Fibroblast of gingiva (primary cell): ENCODE measurements at places on chromosomes 16 and 17.

DNA sequence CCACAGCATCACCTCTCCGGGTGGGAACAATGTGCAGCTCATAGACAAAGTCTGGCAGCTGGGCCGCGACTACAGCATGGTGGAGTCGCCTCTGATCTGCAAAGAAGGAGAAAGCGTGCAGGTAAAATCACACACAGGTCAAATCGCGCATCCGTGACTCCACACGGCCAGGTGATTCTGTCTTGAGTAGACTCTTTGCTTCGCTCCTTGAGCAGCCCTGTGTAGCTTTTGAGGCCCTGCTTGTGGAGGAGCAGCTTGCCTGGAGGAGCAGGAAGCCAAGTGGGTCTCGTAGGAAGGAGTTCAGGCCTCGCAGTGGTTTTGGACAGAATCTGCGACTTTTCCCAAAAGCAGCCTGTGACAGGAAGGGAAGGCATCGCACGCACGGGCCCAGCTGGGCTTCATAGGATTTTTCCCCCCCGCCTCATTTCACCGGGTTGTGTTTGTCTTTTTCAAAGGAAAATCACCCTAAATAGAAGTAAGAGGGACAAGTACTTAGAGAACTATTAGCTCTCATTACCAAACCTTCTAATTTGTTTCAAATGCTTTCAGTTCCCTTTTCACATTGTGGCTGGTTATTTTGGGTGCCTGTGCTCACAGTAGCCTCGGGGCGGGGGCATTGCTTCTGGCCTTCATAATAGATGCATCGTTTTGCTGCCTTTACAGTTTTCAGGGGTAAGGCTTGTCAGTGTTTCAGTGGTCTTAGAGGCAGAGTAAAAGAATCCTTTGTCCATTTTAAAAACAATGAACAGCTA is 71.5 kb downstream of the SEC14L1 start:
- DNase-seq, result no peak

DNA sequence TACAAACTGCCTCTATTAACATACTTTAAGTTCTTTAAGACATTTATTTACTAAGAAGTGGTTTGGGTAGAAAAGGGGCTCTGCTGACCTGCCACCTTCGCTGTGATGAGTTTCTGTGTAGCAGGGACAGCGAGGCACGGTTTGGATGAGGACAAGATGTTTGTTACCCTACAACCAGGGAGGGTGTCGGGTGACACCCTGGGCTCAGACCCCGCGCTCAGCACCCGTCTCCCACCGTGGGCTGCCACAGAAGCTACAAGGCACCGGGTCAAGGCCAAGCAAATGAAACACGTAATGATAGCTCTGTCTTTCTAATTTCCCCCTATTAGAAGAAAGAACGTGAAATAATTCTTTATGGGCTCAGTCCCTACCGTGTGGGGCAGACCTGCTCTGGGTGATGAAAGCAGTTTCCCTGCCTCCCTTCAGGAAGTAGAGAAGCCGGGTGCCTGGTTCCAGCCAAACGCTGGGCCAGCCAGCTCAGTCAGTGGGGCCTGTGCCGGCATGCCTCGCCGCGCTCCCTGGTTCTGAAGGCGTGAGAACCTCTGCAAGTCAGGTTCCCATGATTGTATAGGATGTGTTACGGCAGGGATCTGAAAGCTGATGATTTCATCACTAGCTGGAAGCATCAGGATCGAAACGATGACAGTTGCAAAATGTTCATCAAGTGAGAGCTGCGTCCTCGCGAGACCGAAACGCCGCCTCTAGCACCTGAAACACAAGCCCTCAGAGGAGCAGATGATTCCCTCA is 3.9 kb downstream of the ZNF750 start:
- DNase-seq, result no peak

- peak; percentile 34 for DNase-seq
Observed at GRCh38 chr16:19765860-19766553, 47.9 kb downstream of the IQCK start.

DNA sequence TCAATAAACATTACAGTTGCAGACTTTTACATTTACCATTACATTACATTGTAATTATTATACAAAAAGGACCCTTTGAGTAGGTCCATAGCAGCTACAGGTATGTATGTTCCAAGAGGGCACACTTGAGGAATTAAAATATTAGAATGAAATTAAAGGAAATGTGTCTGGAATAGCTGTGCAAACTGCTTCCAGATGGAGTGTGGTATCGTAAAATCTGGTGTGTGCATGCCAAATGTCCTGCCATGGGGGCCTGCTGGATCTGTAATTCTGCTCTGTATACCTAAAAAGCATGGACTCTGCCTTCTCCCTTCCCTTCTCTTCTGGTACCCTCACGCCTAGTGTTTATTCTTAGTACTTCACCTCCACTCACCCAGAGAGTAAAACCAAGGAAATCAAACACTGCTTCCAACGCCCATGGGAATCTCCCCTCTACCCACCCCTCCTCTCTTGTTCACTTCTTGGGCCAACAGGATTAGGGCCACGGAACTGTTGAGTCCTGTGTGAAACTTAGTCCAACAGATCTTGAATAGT is 38.7 kb downstream of the STH start:
- no peak for DNase-seq

DNA sequence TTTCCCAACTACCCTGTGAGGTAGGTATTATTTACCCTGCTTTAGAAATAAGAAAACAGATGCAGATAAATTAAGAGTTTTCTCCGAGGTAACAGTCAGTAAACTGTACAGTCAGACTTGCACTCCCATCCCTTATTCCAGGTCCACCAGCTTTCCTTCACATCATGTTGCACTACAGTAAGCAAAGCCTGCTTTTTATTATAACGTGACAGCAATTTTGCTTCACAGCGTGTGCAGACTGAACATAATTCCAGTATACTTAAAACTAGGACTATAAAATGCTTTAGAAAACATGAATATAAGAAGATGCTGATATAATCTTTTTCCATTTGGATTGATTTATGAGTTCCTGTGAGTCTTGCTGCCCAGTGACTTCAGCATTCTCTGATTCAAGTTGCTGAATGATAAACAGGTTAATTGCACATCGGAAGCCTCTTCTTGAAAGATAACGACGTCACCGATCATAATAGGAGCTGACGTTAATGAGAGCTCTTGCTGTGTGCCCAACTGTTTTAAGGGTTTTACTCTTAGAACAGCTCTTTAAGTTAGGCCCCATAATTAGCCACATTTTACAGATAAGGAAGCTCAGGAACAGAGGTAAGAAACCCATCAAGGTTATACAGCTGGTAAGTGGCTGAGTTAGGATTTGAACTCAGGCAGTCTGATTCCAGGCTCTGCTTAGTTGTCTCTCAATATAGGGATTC is 1.4 kb downstream of the LIG3 start:
- DNase-seq, result no peak

- DNase-seq, result no peak
Observed at GRCh38 chr16:27114006-27114405, 47.3 kb downstream of the C16orf82 start.

GRCh38 chr17:29401258-29401657 is 11.1 kb downstream of the TAOK1 start:
- DNase-seq, result no peak

- DNase-seq, result no peak
Observed at GRCh38 chr17:1077986-1078711, 81.2 kb downstream of the TIMM22 start.

DNA sequence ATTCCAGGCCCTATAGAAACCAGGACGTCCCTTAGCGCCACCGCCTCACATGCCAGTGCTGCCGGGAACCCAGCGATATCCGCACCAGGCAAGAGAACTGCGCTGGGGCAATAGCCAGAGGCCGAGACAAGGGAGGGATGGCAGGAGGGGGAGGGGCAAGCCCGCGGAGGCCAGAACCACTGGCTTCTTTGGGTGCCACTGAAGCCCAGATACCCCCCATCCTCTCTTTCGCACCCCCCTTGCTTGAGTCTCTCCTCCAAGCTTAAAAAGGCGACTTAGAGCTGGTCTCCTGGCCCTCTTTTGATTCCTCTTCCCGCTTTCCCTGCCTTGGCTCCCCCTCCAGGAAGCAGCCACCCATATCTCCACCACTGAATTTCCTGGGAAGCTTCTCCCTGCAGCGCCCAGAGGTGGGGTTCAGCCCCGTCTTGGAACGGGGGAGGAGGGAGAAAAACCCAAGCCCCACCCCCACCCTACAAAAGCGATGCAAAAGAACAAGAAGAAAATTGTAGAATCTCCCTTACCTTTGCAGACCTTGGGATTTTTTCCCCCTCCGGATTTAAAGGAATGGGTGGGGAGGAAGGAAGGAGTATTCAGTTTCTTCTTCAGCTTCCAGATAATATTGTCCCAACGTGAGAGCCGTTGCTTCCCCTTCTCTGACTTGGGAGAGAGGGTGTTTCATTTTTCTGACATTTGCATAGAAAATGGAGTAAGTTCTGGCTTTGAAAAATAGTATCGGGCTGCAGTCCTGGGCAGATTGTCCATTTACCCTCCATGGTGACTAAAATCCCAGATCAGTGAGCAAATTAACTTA is 622 bp downstream of the HOXB6 start:
- DNase-seq, result no peak

DNA sequence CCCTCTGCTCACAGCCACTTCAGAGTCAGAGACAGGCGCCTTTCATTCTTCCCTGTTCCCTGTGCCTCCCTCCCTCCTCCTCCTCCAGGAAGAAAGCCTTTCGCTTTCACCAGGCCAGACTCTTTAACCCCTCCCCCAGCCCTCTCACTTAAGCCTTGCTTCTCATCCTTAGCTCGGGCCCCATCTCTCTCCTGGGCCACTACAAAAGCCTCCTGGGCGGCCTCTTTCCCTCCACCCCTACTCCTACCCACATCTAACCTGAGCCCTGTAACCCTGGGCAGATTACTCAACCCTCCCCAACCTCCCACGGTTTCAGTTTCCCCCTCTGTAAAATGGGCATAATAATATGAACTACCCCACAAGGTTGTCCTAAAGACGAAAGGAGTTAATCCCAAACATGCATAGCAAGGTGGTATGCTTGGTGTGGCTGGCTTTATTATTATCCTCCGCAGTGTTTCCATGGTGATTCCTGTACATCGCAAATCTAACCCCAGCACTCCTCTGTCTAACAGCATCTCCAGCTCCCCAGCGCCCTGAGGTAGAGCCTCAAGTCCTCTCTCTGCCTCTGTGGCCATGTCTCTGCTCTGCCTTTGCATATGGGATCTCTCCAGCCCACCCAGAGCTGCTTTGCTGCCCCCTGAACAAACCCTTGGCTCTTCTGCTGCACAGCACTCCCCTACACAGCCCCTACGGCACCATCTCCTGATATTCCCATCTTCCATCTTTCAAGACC is 17.7 kb downstream of the PIMREG start:
- DNase-seq, result no peak

DNA sequence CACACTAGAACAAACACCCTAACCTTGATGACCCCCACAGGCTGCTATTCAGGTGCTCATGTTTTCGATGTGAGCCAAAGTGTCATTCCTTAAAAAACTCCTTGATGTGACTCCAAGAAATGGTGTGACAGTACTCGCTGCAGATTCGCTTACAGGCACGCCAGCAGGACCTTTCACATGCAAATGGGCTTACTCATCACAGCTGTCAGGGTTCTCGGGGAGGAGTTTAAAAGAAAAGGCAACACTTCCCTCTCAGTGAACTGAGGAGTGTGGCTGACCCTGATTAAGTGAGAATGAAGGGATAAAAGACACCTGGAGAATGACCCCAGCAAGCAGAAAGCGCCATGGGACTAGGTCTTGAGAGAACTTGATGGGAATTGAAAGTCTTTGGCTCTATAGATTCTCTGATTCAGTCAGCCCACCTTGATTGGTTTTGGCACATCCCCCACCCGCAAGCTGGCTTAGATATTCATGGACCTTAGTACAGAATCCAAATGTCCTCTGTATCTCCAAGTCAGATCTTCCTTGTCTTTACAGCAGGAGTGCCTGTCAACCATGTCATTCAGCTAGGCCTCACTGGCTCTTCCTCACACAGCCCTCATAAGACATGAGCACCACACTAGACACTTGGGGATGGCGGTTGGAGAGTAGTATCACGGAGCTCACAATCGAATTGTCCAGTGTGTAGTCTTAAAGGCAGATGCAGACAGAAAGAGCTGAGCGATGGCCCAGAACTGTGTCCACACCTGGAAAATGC is 82.6 kb downstream of the HIC1 start:
- peak; percentile 39 for DNase-seq

DNA sequence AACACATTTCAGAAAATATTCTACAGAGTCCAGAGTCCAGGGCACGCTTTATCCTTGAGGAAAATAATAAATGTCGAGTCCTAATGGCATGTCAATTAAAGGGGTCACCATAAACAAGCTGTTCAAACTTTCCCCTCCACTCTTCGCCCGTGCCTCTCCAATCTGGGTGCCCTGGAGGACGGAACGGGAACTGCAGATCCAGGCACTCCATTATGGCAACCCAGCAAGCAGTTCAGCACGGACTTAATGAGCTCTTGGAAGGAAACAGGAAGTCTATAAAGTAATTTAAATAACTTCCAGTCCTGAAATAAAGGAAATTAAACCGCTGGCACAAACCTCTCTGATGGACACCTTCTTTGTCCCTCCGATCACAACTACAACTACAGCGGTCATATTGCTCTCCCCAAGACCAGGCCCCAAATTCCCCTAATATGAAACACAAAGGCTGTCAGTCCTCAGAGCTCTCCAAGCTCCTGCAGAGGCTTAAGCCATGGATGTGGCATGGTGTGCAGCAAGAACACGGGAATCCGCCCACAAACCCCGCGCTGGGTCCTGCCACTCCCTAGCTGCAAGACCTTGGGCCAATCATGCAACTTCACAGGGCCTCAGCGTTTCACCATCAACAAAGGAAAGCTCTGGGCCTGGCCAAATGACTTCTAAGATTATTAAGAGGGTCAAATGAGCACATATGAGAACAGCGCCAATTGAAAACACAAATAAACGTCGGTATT is 52.6 kb downstream of the ZFHX3 start:
- no peak for DNase-seq

DNA sequence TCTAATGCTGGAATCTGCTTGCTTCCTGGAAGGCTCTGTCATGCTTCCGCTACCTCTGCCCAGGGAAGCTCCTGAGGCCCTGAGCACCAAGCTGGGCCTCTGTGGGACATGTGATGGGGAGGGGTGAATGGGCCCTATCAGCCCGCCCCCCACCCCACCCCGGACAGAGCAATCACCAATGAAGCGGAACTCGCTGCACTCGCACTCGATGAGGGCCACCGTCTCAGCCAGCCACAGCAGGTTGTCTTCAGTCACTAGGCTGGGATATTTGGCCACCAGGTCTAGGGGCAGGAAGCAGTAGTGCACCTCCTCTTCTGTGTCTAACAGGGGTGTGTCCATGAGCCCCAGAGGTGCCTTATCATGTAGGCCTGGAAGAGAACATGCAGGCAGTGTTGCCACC is 23.6 kb downstream of the KCTD19 start:
- no peak for DNase-seq

DNA sequence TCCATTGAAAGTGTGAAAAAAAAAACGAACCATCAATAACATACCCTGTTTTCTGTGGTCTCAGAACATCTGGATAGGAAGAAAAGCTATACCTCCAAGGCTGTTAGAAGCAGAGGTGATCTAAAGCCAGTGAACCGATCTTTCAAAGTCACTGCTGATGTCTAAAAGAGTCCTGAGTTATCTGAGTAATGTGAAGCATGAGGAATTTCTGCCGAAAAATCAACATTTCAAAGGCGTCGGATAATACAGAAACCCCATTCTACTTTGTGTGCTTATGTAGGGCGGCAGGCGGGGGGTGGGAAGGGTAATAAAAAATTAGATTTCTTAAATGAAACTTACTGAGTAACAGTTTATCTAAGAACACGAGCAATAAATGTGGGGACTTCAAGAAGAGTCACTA is 3.9 kb downstream of the XYLT1 start:
- DNase-seq, result no peak

- no peak for DNase-seq
Observed at GRCh38 chr16:11235703-11235991, 20.4 kb downstream of the SOCS1 start.

- no peak for DNase-seq
Observed at GRCh38 chr16:24139282-24139681, 116.9 kb upstream of the CACNG3 start.
